ENCODE measurements at places on chromosomes 16 and 17. TPM values are rescaled to one million over a fixed set of nuclear protein-coding genes. Genes with fewer than 3 reads are reported as not detected.

Gene DOC2A
- 1.9 TPM for total RNA-seq

Gene MAPK8IP3
- total RNA-seq = 67.7 TPM

Gene CD300LB
- total RNA-seq = 0.91 TPM

Gene ZNF423
- 8.4 TPM for total RNA-seq
